ENCODE measurements at places on chromosomes 16 and 17.

- DNase-seq, result peak; percentile 81
Measured at GRCh38 chr16:89922477-89922883, 662 bp upstream of the TUBB3 start.

- DNase-seq, result peak; percentile 82
Measured at GRCh38 chr17:28547623-28548416, 4.6 kb downstream of the UNC119 start.

DNA sequence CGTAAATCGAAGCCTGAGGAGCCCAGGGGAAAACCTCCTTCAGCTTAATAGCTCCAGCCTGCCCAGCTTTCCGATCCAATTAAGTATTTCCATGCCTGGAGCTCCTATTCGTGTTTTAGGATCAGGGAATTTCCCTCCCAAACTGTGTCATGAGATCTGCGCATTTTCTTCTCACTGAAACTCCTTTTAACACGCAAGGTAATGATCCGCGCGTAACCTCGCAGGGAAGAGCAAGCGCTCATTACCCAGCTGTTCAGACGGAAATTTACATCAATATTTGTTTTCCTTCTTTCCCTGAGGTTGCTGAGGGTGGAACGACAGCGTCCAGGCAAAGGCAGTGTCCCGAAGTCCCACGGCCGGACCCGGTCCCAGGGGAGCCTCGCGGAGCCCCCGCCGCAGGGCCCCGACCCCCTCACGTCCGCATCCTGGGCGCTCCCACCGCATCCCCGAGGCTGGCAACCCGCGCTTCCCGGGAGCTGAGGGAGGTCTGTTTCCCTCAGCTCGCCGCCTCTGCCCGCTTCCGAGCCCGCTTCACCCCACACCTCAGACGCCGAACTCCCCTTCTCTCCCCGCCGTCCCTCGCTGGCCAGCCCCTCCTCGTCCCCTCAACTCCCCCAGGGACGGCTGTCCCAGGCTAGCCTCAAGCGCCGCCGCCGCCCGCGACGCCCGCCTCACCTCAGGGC, 415 bp downstream of the ABCA5 start:
- DNase-seq, result peak; percentile 21

GRCh38 chr17:55576996-55577586, 65.8 kb upstream of the SMIM36 start:
- DNase-seq, result peak; percentile 65

GRCh38 chr16:89094252-89094879, 714 bp downstream of the ACSF3 start:
- peak; percentile 45 for DNase-seq

GRCh38 chr16:86002178-86002900, 103.4 kb downstream of the IRF8 start:
- DNase-seq, result no peak

GRCh38 chr17:2057760-2058585, 3.1 kb downstream of the HIC1 start:
- peak; percentile 47 for DNase-seq

DNA sequence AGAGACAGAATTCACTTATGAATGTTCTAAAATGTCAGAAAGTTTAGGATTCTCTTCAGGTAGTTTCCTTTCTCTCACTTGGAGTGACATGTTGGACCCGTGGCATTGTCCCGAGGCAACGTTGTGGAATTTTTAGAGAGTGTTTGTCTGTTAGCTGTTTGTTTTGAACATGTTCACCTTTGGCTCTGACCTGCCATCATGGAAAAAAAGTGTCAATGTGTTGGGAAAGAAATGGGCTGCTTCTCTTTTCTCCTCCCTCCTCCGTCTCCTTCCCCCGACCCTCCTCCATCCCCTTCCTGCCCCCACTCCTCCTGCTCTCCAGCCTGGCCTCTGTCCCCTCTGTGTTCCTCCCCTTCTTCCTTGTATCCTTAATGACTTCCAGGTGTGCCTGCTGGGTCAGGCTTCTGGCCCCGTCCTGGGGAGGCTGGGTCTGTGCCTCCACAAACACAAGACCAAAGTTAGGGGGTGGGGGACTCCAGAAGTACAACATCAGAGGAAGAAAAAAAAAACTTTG, 463.1 kb downstream of the MAF start:
- DNase-seq, result no peak

DNA sequence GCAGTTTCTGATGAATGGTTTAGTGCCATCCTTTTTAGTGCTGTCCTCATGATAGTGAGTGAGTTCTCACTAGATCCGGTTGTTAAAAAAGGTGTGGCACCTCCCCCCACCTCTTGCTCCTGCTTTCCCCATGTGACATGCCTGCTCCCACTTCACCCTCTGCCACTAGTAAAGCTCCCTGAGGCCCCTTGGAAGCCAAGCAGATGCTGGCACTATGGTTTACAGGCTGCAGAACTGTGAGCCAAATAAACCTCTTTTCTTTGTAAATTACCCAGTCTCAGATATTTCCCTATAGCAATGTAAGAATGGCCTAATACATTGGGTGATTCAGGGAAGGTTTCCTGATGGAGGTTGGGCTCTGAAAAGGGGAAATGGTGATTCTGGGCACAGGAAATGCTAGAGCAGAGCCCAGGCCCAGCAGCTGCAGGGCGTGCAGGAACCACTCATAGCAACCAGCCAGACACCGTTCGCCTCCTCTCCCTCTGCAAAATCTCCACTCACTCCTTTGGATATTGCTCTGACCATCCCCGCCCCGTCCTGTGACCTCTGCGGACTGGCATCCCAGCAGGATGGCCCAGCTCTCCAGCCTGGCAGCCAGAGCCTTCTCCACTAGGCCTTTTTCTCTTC, 2.6 kb upstream of the ADORA2B start:
- DNase-seq, result no peak

All from activated CD8-positive, alpha-beta T cell treated with anti-CD3 and anti-CD28 coated beads for 36 hours (primary cell).